ENCODE measurements at places on chromosomes 13 and 19.

DNA sequence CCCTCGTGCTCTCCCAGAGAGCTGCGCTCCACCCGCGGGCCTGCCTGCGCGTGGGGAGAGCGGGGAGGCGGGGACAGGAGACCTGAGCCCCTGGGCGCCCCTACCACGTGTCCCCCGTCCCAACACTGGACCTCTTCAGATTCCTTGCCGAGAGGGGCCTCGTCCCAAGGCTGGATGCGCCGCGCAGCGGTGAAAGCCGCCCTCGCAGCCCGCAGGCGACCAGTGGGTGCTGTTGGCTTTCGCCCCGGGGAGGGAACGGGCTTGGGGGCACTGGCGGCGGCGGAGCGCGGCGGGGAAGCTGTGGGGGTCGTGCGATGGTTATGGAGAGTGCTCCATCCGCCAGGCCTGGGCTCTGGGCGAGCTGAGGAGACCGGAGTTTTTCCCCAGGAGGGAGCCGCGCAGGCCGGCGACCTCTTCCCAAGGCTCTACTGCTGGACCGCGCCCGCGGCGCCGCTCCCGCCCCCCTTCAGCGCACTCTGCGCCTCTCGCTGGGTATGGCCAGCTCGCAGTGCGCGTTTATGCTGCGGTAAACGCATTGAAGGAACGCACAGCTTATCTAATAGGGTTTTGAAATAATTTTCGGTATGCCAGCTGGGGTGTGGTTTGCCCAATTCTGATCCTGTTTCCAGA lies 17.2 kb upstream of the RNF17 start:
- DNase-seq, result peak; percentile 37
- peak overlapping the region; percentile 69 for H3K4me3 ChIP-seq
- no peaks in the 10 kb centered on the region for H3K36me3 ChIP-seq
- peaks cover 66% of the 10 kb centered on the region for H3K27me3 ChIP-seq
- peaks cover 15% of the 10 kb centered on the region for H3K4me1 ChIP-seq
- H3K27ac ChIP-seq, result no peak overlapping the region

DNA sequence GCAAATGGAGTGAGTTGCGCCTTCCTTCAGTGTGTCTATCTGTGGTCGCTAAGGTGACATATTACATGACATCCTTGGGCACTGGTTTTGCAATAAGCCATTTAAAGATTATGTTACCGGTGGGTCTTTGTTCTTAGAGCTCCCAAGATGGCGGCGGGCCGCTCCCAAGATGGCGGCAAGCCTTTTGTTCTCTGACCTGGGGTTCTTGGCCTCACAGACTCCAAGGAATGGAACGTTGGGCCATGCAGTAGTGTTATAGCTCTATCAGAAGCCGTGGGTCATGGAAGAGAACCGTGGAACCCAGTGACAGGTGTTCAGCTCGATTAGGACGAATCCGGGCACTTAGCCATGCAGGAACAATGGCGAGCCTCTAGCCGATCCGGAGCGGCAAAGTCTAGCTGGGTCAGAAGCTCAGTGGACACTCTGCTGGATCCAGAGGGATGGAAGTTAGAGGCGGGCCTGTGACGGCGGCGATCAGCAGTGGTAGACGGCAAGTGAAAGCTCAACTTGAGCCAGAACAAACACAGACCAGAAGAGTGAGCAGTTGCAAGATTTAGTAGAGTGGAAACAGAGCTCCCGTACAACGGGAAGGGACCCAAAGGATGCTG lies 188.6 kb downstream of the TEX29 start:
- H3K36me3 ChIP-seq, result no peaks in the 10 kb centered on the region
- no peak overlapping the region for H3K27ac ChIP-seq
- no peak for DNase-seq
- H3K4me3 ChIP-seq, result no peak overlapping the region
- no peaks in the 10 kb centered on the region for H3K27me3 ChIP-seq

DNA sequence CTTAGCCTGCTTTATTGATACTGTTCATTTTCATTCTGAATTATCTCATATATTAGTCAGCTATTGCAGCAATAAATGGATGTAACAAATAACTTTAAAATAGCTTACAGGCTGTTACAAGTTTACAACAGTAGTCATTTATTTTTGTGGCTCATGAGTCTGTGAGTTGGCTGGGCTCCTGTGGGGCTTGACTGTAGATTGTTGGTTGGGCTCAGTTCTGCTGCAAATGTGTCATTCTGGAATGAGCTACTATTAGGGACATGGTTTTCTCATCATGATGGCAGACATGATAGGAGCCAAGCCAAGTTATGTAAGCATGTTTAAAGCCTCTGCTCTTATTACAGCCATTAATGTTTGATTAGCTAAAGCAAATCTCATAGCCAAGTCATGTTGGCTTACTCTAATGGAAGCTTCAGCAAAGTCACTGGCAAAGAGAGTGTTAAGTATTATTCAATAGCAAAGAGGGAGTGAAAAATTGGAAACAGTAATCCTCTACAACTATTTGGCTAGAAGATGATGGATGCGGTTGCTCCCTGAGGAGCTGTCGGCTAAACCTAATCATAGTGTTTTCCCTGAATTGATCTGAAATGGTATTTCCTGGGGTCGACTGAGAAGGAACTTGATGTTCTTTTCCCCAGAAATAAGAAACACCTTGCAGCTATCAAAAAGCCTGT lies 391.3 kb downstream of the TDRD3 start:
- H3K27me3 ChIP-seq, result no peaks in the 10 kb centered on the region
- no peak overlapping the region for H3K27ac ChIP-seq
- H3K36me3 ChIP-seq, result no peaks in the 10 kb centered on the region
- peak; percentile 4 for DNase-seq
- no peak overlapping the region for H3K4me3 ChIP-seq

GRCh38 chr19:49727217-49728030 lies 35.7 kb downstream of the TSKS start:
- no peaks in the 10 kb centered on the region for H3K27me3 ChIP-seq
- H3K4me1 ChIP-seq, result peaks cover 3% of the 10 kb centered on the region
- H3K4me3 ChIP-seq, result peak overlapping the region; percentile 38
- no peak overlapping the region for H3K27ac ChIP-seq

GRCh38 chr13:77865622-77866021 lies 53.0 kb downstream of the EDNRB start:
- no peaks in the 10 kb centered on the region for H3K36me3 ChIP-seq
- no peak for DNase-seq
- H3K27ac ChIP-seq, result no peak overlapping the region
- H3K27me3 ChIP-seq, result no peaks in the 10 kb centered on the region

DNA sequence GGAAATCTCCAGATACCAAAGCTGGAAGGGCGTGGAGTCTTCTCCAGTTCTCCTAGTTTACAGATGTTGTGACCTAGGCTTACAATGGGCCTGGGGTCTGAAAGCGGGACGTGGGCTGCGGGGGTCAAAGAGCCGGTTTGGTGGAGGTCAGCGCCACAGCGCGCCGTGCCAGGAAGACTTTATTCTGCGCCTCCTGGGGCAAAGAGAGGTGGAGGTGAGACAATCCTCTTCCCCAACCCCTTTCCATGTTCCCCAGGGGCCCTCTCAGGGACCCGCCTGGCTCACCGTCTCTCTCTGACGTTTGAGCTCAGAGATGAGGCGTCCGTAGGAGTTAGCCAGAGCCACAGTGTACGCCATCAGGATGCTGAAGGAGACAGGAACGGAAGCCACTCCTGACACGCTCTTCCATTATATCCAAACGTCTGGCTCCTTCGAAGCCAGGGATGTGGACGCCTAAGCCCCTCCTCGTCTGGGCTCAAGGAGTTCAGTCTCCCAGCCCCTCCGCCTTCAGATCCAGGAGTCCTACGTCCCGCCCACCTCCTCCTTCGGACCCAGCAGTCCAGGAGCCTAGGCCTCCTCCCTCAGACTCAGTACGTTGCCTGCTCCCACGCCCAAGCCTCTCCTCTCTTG lies 776 bp upstream of the LENG1 start:
- H3K4me3 ChIP-seq, result peak overlapping the region; percentile 90
- DNase-seq, result peak; percentile 71
- peaks cover 25% of the 10 kb centered on the region for H3K4me1 ChIP-seq
- peak overlapping the region; percentile 50 for H3K27ac ChIP-seq
- peaks cover 27% of the 10 kb centered on the region for H3K36me3 ChIP-seq

DNA sequence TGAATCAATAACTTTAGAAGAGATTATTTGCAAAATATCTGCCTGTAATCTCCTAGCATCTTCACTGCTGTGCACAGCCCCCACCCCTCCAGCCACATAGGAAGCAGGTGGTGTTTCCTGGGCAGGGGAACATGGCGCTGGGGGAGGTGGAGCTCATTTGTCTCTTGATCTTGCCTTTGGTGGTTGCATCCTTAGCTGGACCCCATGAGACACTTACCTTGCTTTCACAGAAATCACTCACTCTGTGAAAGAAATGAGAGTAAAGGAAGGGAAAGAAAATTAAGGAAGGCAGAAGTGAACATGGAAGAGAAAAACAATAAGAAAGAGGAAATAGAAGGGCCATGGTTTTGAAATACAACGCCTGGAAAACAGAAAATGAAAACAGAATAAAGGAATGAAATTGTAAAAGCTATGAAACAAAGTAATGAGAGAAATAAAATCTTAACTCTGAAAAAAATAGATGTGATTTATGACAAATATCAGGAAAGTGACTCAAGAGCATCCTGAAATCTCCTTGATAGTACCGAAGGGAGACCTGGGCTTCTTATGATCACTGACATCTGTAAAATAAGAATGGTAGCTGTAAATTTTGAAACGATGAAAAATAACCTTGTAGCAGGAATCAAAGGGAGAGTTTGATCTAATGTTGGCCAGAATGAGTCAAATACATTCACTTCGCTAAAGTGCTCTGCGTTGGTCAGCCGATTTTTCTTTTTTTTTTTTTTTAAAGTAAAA lies 17.2 kb upstream of the RNASEH2B start:
- no peaks in the 10 kb centered on the region for H3K4me1 ChIP-seq
- no peak for DNase-seq
- no peak overlapping the region for H3K4me3 ChIP-seq
